ENCODE measurements at places on chromosomes 7 and 10.
A peak's percentile ranks its signal among the peaks of the same experiment; 100 is the strongest.

DNA sequence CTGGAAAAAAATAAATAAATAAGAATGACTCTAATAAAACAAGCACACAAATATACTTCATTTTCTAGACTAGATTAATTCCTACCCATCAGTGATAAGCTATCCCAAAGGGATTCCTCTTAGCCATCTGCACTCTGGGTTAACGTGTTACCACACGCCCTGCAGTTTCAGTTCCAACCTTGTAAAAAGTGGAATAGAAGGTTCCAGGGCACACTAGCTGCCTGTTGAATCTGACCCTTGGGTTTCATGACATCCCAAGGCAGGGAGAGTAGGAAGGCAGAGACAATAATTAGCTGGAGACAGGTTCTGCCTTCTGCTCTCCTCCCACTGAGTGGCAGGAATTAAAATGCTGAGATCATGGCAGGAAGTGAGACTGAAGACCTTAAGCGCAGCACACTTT, 33.5 kb downstream of the SLC37A3 start:
- DNase-seq = no peak

GRCh38 chr7:22040923-22041595, 95.4 kb upstream of the CDCA7L start:
- DNase-seq = no peak

GRCh38 chr10:66440568-66440967, 485.3 kb upstream of the LRRTM3 start:
- no peak for DNase-seq

DNA sequence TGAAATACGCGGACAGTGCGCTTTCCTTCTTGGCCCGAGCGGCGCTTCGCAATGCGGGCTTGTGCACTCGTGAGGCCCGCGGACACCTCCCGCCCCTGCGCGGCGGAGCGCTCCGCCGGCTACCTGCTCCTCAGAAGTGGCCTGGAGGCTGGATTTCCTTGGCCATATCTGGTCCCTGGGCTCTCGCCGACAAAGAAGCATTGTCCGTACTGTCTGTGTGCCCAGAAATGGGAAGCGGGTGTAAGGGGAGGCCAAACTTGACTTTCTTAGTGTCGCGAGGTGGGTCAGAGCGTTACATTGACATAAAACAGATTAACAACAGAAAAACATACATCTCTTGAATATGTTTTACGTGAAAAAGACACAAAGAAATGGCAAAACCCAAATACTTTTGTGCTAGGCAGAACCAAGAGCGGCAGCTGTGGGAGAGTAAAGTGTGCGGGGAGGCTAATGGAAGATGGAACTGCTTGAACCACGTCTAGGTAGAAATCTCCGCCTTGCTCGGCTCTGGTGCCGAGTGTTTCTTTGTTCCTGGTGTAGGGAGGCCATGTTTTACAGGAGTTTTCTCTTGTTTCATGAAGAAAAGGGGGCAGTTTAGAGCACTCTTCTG, 1.4 kb downstream of the LANCL2 start:
- peak; percentile 13 for DNase-seq

GRCh38 chr7:127900732-127901685, 130.2 kb downstream of the LRRC4 start:
- DNase-seq = peak; percentile 41

- DNase-seq = peak; percentile 81
These were observed 74.7 kb upstream of the PRR15 start for GRCh38 chr7:29488977-29489376.

DNA sequence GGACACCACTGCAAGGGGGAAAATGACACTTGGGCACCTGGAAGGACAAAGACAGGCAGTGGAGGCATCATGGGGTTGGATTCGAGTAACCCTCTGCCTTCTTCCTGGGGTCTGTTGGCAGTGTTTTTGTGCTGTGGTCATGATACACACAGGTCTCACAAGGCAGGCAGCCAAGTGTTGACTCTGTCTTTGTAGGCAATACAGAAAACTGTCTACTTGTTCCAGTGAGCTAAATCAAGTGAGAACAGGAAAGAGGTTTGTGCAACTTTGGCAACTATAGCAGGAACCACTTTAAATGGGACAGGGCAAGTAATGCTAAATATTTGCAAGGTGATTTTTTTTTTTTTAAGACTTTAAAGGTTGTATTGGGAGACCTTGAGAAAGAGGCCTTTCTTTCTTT, 578.6 kb upstream of the GALNT17 start:
- DNase-seq = no peak

- no peak for DNase-seq
These were observed 436.4 kb downstream of the TCERG1L start for GRCh38 chr10:130875116-130875515.

- no peak for DNase-seq
These were observed 13.7 kb upstream of the NPTX2 start for GRCh38 chr7:98603399-98603788.

DNA sequence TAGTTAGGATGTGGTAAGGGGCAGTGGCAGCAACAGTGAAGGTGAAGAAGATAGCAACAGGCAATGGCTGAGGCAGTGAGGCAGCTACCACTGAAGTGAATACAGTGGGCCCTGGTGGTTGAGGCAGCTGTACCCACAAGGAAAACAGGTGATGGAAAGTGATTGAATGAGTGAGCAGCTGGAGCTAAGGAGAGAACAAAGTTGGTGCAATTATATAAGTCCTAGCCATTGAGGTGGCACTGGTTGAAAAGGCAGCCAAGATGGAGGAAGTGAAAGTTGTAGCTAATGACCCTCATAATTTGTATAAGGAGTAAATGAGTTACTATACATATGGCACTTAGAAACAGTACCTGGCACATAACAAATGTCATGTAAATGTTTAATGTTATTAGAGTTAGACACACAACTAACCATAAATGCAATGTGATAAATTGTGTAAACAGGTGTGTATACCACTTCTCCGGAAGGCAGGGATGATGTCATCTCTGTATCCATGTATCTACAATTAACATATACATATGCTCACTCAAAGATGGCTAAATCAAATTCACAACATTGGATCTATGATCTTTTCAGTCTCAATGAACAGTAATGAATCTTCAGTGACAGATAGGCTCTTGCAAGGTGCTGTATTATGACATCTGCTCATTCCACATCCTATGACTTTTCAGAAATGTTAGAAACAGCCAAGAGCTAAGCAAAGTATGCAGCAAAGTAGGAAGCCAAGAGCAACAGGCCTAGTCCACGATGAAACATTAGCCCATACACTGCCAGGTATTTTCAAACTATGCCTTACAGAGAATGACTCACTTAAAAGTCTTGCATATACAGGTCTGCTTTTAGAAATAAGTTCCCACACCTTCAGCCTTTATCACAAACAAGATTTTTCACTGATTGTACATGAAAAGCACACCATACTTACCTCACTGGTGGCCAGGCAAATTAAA, 10.7 kb downstream of the XPNPEP1 start:
- DNase-seq = peak; percentile 81

GRCh38 chr7:124322561-124322960, 289.7 kb upstream of the TMEM229A start:
- DNase-seq = no peak
